ENCODE measurements at places on chromosomes 4 and X.

DNA sequence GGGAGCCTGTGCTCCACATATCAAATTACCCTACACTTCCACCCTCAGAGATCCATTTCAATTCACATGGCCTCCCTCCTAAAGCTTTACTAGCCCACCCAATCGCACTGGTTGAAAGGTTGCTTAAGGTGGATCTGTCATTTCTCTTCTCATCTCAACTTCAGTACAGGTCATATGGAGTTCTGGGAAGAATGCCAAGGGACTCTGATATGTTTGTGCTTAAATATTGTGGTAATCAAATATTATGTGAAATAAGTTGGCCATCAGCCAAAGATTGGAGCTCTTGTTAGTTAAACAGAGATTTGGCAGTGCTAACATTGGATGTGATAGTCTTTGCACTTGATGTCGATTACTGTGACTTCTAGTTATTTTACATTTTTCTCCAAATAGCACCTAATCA lies 20.5 kb downstream of the SEPTIN6 start:
- DNase-seq: no peak

DNA sequence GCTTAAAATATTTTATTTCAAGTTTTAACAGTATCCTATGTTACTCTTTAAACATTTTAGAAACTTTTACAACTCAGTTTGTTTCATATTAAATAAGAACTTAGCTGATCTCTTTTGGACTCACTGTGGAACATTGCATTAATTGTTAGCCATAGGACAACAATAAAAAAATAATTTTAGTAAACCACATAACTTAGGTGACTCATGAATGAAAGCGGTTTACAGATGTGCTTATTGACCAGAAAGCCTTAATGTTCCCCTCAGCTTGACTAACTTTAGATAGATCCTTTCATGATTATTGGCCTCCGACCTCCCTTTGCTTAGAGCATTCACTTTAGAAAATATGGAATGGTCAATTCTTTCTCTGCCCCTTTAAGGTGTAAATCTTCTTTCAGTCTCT lies 783.5 kb upstream of the MAGEB2 start:
- no peak for DNase-seq

DNA sequence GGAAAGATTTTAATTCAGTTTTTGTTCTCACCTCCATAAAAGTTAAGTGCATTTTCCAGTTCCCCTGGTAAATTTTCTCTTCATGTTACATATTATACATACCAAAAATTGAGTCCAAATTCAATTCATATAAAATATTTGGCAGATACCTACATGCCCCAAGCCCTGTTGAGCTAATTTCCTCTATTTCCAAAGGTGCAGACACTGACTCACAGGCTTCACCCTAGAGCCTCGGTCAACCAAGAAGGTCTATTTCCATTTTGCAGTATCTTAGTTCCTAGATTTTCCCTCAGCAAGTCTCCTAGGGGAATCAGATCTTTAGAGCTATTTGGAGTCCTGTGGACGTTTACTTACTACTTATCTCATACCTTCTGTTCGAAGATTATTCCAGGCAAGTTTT lies 174.4 kb downstream of the TSPAN5 start:
- DNase-seq: no peak

DNA sequence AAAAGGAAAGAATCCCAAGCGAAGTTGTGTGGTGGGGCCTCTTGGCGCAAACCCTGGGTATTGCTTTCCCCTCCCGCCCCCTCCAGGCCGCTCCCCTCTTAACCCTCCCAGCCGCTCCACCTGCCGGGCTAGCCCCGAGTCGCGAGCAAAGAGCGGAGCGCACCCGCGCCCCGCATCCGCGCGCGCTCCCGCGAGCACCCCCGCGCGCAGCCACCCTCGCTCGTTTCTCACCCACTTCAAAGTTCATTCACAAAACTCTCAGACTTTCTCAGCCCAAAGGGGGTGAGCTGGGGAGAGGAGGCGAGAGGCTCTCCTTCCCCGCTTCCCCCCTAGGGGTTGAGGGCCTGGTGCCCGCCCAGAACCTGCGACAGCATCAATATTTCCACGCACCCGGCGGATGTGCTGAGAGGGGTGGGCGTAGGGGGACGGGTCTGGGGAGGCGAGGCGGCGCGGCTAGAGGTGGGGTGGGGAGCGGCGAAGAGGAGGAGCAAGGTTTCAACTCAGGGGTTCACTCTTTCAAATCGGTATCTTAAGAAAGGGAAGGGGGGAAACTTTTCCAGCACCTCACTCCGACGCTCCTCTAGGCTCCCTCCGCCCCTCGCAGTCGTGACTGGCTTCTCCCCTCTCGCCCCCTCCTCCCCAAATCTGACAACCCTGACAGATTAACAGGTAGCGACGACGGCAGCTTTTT lies 1.8 kb downstream of the MAML3 start:
- DNase-seq: peak; percentile 92

GRCh38 chr4:178480881-178481280 lies 1038.6 kb upstream of the AGA start:
- no peak for DNase-seq

- no peak for DNase-seq
Observed at GRCh38 chr4:79607979-79608378, 200.0 kb upstream of the GK2 start.

- DNase-seq: peak; percentile 72
Observed at GRCh38 chrX:103918571-103919269, 43.7 kb upstream of the TMSB15B start.

DNA sequence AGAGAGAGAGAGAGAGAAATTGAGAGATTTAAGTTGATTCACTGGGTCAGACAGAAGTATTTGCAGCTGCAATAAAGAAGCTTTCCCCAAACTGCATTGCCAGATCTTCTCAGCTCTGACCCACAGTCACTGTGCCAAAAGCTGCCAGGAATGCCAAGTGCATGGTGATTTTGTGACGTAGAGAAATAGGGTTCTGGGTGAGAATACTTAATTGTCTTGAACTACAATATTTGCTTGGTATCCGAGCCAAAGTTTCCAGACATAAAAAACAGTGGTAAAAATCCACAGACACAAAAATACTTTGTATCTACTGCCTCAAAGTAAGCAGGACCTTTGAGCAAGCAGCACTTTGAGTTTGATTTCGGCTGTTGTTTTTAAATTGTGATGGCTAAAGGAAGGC lies 331.1 kb downstream of the GRID2 start:
- DNase-seq: no peak

DNA sequence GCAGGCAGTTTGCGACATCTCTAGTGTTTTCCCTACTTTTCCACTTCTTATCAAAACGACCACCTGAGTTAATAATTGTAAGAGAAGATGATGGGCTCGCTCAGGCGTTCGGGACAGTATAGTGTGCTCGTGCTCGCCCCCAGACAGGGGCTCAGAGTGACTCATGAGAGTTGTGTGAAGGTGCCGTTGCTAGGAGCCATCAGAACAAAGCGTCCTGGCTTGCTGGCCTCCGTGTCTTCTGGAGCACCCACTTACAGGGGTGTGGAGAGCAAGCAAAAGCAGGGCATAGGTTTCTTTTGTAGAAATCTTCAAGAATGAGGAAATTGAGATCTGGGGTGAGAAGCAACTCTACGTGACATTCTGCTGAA lies 73.0 kb upstream of the ADGRG2 start:
- no peak for DNase-seq

All from hematopoietic multipotent progenitor cell treated with erythropoietin and hydrocortisone succinate and interleukin-3 and kit ligand, for 4 days (in vitro differentiated cells).